ENCODE measurements at places on chromosomes 3 and 15.

DNA sequence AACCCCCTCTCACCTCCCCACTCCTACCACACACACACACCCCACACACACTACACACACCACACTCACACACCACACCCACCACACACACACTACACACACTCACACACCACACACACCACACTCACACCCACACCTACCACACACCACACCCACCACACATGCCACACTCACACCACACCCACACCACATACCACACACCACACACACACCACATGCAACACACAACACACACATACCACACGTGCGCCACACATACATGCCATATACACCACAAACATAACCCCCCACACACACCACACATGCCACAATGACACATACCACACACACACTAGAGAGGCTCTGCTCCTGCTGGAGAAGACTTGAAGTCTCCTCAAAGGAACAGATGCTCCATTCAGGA, 5.9 kb upstream of the ITPKA start:
- no peak for DNase-seq

GRCh38 chr3:8981296-8981695, 18.0 kb upstream of the RAD18 start:
- no peak for DNase-seq

DNA sequence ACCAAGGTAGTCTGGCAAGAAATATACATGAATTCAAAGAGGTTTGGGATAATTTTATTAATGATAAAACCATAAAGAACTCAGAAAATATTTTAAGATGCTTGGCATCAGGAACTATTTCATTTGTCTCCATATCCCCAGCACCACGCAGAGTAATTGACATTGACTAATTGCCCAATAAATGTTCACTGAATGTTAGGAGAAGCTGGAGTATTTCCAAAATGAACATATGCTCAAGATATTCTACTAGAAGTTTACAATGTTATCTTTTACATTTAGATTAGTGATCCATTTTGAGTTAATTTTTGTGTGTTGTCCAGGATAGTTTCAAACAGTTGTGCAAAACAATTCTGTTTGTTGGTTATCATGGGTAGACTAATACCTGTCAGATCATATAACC, 298.8 kb upstream of the CTDSPL start:
- no peak for DNase-seq

GRCh38 chr15:74196175-74196574, 6.4 kb downstream of the STRA6 start:
- no peak for DNase-seq

GRCh38 chr3:72977060-72977808, 19.4 kb upstream of the PPP4R2 start:
- no peak for DNase-seq

DNA sequence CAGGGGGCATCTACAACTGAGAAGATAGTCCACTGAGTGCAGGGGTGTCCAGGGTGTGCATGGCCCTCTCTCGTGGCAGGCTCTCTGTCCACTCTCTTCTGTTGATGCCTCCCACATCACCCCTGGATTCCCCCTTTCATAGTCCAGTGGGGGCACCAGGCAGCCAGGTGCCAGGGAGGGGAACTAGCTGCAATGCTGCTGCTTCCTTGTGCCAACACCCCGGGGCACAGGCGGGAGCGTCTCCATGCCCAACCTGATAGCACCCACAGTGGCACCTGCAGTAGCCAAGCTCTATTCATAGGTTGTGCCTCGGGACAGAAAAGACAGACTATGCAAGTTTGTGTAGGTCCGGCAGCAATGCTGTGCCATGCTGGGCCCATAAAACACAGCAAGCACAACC, 11.7 kb downstream of the DUOX2 start:
- no peak for DNase-seq

DNA sequence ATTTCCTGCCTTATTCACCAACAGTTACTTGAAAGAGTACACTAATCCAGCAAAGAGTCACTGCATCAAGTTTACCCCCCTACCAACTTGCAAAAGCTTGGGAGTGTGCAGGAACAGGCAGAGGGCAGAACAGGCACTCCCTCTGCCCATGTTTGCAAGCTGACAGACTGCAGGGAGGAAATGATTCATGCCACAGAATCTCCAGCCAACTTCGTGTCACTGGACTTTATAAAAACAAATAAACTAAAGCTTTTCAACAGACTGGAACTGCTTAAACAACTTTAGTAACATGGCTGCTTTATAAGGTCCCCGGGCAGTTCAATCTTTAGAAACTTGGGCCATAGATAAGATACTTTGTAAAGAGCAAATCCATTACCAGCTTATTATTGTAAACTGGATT, 129.5 kb downstream of the THRB start:
- DNase-seq = no peak

DNA sequence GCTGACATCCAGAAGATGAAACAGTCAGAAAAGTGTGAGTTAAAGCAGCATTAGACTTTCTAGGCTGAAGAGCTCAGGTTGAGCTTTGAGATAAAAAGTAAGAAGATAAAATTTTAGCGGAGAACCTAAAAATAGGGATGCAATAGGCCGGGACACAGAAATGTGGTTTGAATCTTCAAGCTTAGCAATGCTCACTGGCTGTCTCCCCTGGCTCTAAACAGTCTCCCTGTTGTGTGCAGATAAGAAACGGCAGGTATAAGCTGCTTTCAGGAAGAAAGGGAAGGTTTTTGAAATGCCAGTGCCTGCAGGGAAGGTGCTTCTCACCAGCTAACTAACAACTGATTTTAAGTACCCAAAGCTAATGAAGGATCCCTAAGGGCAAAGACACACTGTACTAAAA, 718.7 kb upstream of the SGO1 start:
- DNase-seq = no peak

DNA sequence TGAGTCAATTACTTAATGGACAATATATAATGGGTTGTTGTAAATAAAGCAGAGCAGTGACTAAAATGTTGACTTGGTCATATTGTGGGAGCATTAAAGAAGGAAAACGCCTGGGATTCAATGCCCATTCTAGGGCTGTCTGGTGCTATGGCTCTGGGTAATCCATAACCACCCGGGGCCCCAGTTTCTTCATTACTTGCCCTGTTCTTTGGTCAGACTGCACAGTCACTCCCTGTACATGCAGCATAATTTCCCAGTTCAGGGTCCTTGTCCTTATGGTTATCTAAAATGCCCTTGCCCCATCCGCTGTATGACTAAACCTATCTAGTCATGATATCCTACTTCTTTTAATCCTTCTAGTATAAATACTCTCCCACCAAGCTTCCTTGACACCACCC, 27.5 kb upstream of the DENND4A start:
- no peak for DNase-seq

DNA sequence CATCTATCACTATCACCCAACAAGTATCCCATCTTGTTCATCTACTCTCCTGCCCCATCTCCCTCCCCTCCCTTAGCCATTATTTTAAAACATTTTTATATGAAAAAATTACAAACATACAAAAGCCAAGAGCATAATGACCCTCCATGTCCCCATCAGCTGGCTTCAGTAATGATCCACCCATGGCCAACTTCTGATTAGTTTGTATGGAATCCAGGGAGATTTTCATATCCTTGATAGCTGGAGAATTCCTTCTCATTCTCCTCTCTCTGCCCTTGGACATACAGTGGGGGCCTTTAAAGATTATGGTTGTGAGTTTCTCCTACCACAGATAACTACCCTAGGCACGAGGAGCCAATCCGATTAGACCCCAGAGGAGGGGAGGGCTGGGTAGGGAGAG, 40.2 kb downstream of the IRAK2 start:
- DNase-seq = no peak

GRCh38 chr3:78497767-78498166, 1270.0 kb downstream of the ROBO1 start:
- no peak for DNase-seq

- DNase-seq = no peak
Measured at GRCh38 chr15:34796847-34797435, 1.6 kb upstream of the ACTC1 start.

DNA sequence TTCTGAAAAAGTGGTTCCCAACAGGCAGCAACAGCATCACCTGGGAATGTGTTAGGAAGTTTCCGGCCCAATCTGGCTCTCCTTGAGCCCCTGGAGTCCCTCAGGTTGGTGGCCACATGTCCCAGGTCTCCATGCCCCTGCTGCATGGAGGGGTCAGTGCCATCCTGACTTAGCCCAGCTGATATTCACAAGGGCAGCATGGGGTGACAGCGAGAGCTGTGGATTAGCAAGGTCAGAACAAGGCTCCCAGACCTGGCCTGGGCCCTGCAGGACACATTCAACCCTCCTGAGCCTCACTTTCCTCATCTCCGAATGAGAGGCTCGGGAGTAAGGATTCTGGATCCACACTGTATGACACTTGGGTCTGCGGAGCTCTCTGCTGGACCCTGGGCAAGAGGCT, 243.8 kb upstream of the TLE3 start:
- no peak for DNase-seq

DNA sequence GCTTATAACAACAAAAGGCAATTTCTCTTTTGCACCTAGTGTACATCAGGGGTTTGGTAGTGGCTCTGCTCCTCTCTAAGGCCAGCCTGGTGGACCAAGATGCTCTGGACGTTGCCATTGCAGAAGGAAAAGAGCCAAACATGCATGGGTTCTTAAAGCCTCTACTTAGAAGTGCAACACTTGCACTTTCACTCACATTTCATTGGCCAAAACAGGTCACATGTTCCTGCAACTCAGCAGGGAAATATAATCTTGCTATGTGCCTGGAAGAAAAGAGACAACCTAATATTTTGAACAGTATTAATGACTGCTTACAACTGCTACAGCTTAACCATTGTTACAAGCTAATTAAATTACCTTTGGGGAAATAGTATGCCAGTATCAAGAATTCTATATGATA, 182.9 kb downstream of the IL5RA start:
- no peak for DNase-seq

GRCh38 chr3:141074529-141074928, 23.4 kb downstream of the SPSB4 start:
- DNase-seq = no peak

DNA sequence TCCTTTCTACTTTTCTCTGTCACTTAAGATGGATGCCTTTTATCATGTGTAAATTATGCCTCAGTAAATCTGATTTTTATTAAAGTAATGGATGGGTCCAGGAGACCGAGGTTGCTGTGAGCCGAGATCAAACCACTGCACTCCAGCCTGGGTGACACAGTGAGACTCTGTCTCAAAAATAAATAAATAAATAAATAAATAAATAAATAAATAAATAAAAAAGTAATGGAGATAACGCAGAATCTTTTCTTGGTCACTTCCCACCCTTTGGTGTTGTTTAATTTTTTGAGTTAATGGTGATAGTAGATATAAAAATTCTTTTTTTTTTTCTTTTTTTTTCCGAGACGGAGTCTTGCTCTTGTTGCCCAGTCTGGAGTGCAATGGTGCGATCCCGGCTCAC, 44.1 kb upstream of the MUC13 start:
- DNase-seq = no peak

- DNase-seq = no peak
Measured at GRCh38 chr3:106345353-106346027, 476.7 kb upstream of the CBLB start.

DNA sequence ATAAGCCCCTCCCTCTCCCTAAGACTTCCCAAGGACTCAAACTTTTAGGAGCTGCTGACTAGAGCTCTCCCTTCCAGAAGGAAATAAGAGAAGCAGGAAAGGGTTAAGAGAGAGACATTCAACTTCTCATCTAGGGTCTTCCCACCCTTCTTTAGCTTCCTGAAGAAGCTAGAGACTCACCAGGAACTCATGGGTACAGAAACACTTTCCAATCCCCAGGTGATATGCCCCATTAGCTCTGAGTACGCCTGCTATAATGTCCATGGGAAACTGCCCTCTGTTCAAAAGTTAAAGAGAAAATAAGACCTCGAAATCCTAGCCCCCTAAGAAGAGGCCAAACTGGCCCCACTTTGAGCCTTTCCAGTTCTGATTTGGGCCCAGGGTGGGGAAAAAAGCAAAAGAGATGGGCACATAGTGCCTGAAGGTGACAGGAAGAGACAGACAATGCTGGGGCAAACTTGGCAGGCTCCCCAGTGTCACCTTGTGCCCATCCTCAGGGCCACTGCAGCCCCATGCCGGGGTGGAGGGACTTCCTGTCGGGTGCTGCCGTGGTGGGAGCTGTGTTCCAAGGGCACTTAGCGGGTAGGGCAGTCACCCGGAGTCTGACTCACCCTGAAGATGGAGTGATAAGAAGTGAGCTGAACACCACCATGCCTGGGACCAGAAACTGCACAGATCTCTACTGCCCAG, 29.5 kb downstream of the CCDC12 start:
- peak; percentile 64 for DNase-seq

GRCh38 chr3:98500019-98500418, 2.5 kb downstream of the OR5K2 start:
- no peak for DNase-seq

- DNase-seq = no peak
Measured at GRCh38 chr3:157125101-157125500, 34.8 kb downstream of the CCNL1 start.

DNA sequence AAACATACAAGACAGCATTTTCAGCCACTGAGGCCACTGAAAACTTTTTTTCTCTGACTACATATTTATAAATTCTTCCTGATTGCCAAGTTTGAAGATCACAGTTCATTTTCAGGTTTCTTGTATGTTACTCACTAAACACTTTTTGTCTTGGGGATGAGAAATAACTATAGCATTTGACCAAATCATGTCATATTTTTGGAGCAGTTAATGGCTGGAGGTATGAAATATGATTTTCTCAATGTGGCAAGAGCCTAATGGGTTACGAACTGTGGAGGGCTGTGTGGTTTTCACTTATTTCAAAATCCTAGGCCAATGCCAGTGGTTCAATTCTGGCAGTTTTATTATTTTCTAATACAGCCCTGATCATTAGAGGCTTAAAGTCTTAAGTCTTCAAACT, 64.4 kb downstream of the USP13 start:
- DNase-seq = no peak

DNA sequence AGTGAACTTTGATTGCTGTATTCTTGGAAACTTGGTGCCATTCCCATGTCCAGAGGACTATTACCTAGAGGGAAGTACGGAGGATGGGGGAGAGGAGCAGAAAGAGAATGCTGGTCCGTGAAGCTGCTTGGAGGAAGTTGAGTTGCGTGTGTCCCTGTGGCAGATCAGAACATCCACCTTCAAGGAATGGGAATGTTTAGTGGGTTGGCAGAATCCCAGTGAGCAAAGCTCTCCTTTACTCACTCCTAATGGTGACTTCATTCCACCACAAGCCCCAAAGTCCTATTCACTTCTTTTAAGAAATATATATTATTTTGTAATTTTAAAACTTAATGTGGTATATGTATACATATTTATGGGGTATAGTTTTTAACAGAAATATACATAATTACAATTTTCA, 247.8 kb upstream of the FEZF2 start:
- DNase-seq = no peak

DNA sequence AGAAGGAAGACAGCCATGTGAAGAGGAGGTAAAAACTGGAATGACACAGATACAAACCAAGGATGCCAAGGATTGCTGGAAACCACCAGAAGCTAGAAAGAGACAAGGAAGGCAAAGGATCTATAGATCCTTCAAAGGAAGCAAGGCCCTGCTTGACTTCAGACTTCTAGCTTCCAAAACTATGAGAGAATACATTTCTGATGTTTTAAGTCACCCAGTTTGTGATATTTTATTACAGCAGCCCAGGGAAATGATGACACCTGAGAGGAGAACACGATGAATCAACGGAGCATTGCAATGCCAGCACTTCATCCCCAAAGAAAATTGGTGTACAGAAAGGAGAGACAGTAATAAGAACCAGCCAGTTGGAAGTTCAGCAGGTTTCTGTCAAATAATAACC, 116.3 kb downstream of the MAGI1 start:
- no peak for DNase-seq

Measured in CD4-positive, alpha-beta memory T cell (primary cell).